Panc1 (cell line): ENCODE measurements at places on chromosomes 3 and 15. TPM values are rescaled to one million over a fixed set of nuclear protein-coding genes. Genes with fewer than 3 reads are reported as not detected.

The CGNL1 gene
- 3.5 TPM for total RNA-seq

DNA sequence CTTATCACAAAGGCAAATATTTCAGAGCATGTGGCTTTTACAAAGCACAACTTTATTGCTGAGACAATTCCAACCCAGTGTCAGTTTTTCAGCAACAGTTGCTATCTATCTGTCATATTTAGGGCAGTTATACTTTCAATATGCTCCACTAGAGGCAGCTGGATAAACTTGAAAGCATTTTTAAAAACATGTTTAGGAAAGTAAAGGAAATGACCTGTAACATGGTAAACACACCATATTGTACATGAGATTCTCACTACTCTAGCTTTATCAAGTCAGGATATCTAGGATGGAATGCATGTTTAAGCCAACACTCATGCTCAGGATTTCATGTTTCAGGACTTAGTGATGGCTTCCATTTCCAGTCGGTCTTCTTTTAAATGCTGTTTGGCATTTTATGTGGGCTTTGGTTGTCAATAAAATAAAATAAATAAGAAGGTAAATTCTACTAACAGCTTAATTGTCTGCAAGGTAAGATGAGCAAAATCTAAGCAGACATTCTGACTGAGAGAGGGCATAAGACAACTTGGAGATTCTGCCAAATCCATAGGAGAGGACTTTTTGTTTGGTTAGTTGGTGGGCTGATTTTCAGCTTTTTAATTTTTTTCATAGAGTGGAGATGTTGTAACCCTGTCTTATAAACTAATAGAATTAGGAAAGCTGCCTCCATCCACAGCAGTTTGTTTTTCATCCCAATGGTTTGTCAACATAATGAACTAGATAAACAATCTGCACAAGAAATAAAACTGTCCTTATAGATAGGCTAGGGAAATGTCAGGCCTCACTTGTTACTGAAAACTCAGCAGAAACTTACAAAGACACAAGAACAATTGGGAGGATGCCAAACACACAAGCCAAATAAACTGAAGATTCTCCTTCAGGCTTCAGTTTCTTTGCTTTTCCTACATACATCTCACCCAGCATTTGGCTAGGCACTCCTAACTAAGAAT, 63.4 kb upstream of the CPB1 start:
- no peaks in the 10 kb centered on the region for H3K36me3 ChIP-seq
- no peak overlapping the region for H3K27ac ChIP-seq
- DNase-seq = no peak
- peaks cover 4% of the 10 kb centered on the region for H3K27me3 ChIP-seq
- H3K4me1 ChIP-seq = no peaks in the 10 kb centered on the region

DNA sequence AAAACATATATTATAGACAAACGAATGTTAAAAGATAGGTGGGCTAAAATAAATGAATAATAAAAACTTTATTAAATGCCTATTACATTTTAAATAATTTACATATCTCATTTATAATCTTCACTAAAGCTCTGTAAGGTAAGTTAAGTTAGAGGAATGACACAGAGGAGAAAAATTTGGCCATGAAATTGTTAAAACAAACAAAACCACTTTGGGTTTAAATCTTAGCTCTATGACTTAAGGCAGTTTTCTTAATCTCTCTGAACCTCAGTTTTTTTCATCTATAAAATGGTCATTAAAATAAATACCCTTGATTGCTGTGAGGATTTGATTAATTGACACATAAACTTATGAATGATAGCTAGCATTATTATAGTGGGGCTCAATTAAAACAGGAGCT, 404.8 kb upstream of the ATP11B start:
- H3K27ac ChIP-seq = no peak overlapping the region
- no peaks in the 10 kb centered on the region for H3K36me3 ChIP-seq
- H3K4me3 ChIP-seq = no peak overlapping the region
- no peak for DNase-seq
- no peaks in the 10 kb centered on the region for H3K4me1 ChIP-seq

- no peaks in the 10 kb centered on the region for H3K27me3 ChIP-seq
- H3K27ac ChIP-seq = no peak overlapping the region
- no peaks in the 10 kb centered on the region for H3K4me1 ChIP-seq
- H3K4me3 ChIP-seq = no peak overlapping the region
- no peak for DNase-seq
These were observed 734.0 kb upstream of the NR2F2 start for GRCh38 chr15:95596496-95596895.
